ENCODE measurements at places on chromosomes 11 and 22.

GRCh38 chr11:132588366-132588765 lies 943.9 kb downstream of the OPCML start:
- no peaks in the 10 kb centered on the region for H3K27me3 ChIP-seq
- H3K4me3 ChIP-seq: no peak overlapping the region
- no peaks in the 10 kb centered on the region for H3K36me3 ChIP-seq
- H3K27ac ChIP-seq: no peak overlapping the region

DNA sequence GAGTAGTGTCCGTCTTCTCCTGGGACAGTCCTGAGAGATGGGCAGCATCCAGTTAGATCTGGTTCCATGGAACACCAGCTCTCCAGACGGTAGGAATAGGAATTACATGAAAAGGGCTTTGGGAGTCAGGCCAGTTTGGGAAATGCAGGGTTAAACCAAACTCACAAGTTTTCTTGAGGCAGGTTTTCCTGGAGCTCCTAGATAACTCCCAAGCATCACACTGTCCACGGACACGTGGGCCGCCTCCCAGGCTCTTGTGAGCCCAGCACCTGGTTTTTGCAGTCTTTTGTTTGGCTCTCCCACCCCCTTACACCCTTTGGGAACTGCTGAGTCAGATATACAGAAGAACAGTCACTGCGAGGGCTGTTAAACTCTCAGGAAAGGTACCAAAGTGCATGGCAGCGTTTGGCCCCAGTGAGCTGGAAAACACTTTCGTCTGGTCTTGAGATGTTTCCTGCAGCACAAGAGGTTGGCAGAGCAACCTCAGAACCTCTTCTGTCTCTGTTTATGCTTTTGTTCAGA lies 90.0 kb downstream of the BCR start:
- DNase-seq: no peak
- H3K36me3 ChIP-seq: peaks cover 74% of the 10 kb centered on the region
- H3K4me3 ChIP-seq: no peak overlapping the region
- H3K4me1 ChIP-seq: no peaks in the 10 kb centered on the region

- no peaks in the 10 kb centered on the region for H3K27me3 ChIP-seq
- H3K4me3 ChIP-seq: no peak overlapping the region
- H3K4me1 ChIP-seq: no peaks in the 10 kb centered on the region
Measured at GRCh38 chr11:82267186-82267585, 466.5 kb downstream of the FAM181B start.

DNA sequence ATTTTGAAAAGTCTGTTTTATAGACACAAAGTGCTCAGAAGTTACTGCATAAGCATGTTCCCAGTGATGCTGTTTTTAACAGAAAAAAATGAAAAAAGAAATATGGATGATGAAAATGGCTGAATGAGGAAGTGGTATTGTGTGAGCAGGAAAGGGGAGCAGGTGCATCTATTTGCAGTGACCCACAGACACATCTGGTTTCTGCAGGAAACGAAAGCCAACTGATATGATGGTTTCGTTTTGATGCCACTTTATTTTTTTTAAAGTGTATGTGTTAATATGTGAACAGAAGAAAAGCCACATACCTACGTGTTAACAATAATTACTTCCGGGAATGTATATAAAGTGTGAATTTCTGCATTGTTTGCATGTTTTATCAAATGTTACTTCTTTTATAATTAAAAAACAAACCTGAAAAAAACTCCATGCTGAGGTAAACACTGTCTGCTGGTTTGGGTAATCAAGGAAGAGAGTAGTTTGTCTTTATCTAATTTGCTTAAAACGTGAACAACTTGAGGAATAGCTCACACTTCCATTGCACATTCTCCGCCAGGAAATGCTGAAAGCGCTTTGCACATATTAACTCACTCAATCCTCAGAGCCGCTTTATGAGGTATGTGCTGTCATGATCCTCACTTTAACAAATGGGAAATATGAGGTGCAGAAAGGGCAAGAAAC lies 1335.9 kb downstream of the TBC1D22A start:
- no peaks in the 10 kb centered on the region for H3K36me3 ChIP-seq
- peaks cover 33% of the 10 kb centered on the region for H3K4me1 ChIP-seq
- DNase-seq: no peak
- H3K4me3 ChIP-seq: peak overlapping the region; percentile 19
- no peaks in the 10 kb centered on the region for H3K27me3 ChIP-seq

- H3K4me3 ChIP-seq: no peak overlapping the region
- no peaks in the 10 kb centered on the region for H3K4me1 ChIP-seq
- no peaks in the 10 kb centered on the region for H3K36me3 ChIP-seq
- H3K27me3 ChIP-seq: no peaks in the 10 kb centered on the region
- DNase-seq: no peak
Measured at GRCh38 chr11:22244986-22245592, 52.2 kb downstream of the ANO5 start.

DNA sequence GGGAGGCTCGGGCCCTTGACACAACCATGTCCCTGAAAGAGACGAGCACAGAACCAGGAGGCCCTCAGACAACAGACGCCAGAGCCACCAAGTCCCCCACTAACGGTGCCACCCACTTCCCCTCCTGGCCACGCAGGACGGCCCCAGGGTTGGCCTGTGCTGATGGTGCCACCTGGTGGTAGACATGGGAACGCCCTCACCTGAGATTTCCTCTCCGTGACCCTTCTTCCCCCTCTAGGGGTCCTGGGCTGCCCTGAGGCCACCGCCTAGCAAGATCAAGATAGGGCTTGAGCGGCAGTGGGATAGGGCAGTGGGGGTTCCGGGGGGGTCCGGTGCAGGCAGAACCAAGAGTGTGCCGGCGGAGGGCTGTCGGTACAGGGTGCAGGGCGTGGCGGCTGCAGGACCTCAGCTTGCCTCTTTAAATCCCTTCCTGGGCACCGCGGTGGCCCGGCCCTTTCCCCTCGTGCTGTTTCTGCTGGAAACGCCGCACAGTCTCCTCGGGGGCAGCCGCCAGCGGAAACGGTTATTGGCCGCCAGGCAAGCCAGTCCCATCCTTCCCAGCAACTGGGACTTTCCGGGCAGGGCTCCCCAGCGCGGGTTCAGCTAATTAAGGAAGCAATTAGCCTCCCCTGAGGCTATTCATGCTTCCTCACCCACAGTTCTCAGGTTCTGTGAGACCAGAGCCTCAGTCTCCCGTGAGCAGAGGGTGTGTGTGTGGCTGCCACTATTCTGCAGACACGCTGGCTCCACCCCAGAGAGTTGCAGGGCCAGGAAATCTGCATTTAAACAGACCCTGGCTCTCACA lies 5.5 kb upstream of the NFAM1 start:
- H3K27me3 ChIP-seq: no peaks in the 10 kb centered on the region
- peak overlapping the region; percentile 64 for H3K4me3 ChIP-seq
- H3K36me3 ChIP-seq: no peaks in the 10 kb centered on the region
- peak; percentile 80 for DNase-seq

- no peak overlapping the region for H3K4me3 ChIP-seq
- H3K27me3 ChIP-seq: no peaks in the 10 kb centered on the region
- H3K27ac ChIP-seq: no peak overlapping the region
- DNase-seq: no peak
Measured at GRCh38 chr11:6225896-6226295, 8.5 kb downstream of the FHIP1B start.

- no peak overlapping the region for H3K27ac ChIP-seq
- no peak overlapping the region for H3K4me3 ChIP-seq
- H3K27me3 ChIP-seq: no peaks in the 10 kb centered on the region
- DNase-seq: no peak
Measured at GRCh38 chr22:44728761-44729324, 23.5 kb upstream of the ARHGAP8 start.

- DNase-seq: no peak
- no peaks in the 10 kb centered on the region for H3K4me1 ChIP-seq
- H3K27ac ChIP-seq: no peak overlapping the region
- H3K4me3 ChIP-seq: no peak overlapping the region
- no peaks in the 10 kb centered on the region for H3K36me3 ChIP-seq
Measured at GRCh38 chr11:123371506-123372297, 58.4 kb upstream of the GRAMD1B start.
